ENCODE measurements at places on chromosomes 1 and 21.

DNA sequence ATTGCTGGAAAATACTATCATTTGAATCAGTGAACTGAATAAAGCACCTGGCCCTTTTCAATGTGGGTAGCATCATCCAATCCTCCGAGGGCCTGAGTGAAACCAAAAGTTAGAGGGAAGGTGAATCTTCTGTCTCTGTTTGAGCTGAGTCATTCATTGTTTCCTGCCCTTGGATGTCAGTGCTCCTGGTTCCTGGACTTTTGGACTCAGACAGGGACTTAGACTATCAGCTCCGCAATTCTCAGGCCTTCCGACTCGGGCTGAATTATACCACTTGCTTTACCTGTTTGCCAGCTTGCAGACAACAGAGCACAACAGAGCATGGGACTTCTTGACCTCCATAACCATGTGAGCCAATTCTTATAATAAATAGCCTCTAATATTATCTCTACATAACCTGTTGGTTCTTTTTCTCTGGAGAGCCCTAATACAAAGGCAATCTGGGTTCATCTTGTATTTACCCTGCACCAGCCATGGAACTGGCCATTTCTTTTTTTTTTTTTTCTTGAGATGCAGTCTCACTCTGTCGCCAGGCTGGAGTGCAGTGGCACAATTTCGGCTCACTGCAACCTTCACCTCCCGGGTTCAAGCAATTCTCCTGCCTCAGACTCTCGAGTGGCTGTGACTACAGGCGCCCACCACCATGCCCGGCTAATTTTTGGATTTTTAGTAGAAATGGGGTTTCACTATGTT lies 19.2 kb upstream of the VASH2 start:
- DNase-seq = no peak

DNA sequence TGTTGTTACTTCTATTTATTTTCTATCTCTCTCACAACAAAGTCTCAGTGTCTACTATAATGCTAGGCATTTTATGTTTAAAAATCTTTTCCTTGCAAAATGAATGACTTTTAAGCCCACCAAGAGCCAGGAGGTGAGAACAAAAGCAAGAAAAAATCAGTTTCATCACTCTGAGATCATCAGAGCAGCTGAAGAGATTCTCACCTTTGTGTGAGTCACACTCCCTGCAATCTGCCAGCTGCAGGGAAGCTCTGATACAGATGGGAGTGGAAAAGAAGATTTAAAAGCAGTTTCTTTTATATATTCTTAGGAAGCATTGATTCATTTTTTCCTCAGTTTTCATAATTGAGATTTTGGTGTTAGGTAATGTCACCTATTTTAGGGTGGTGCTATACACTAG lies 107.6 kb downstream of the LHX9 start:
- DNase-seq = no peak

DNA sequence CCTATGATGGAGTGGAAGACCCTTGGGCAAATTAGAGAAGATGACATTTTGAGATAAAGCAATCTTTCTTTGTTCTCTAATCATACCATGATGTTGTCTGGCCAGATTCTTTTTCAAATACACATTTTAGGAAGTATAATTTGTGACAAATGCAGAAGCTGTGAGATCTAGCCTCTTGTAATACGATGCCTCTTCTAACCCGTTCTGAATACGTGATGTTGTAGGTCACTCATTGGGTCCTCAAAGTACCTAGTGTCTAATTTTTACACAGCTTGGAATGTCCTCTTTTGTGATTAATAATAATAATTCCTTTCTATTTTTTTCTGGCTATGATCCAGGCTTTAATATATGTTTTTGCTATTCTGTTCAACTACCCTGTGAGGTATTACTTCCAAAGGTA lies 502.7 kb downstream of the NUF2 start:
- no peak for DNase-seq

DNA sequence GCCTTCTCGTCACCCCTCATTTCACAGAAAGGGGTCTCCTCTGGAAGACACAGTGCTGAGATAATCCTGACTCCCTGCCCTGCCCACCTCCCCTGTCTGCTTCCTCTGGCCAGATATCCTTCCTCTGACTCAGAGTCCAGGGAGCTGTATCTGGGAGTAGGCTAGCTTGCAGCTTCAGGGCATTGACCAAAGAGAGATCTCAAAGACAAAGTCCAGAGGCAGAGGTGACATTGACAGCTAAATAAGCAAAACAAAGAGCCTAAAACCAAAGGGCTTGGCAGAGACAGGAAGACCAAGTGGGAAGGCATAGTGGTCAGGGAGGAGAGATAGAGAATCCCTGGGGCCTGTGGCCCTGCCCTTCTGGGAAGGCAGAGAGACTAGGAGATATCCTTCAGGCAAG lies 64.9 kb downstream of the TNR start:
- no peak for DNase-seq

DNA sequence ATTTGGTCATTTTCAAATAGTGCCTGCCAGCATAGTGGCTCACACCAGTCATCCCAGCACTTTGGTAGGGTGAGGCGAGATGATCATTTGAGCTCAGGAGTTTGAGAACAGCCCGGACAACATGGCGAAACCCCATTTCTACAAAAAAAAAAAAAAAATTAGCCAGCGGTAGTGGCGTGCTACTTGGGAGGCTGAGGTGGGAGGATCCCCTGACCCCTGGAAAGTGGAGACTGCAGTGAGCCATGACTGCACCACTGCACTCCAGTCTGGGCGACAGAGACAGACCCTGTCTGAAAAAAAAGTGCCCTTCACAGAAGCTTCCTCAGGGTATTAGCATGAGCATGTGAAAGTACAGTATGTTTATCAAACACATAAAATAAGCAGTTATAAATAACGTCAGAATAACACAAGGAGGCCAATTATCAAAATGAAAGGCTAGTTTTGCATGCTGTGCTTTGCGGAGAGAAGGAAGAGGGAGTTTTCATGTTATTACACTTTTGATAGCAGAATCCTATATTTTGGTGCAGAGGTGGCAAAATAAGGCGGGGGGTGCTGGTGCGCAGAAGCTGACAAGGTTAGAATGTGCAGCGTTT lies 781 bp upstream of the METTL13 start:
- no peak for DNase-seq

DNA sequence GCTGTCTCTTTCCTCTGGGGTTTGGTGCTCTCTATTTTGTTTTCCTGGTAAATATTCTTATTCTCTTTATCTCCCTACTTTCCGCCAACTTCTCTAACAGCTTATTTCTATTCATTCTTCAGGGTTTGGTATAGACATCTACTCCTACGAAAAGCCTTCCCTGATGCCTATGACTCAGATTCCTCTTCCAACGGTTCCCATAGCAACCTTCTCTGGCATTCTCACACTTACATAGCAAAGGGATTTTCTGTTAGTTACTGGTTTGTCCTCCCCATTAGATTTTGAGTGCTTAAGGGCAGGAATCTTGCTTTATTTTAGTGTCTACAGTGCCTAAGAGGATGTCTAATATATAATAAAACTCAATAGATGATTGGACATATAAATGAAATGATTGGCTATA lies 407.6 kb upstream of the DEPDC1 start:
- no peak for DNase-seq

GRCh38 chr1:40665335-40666171 lies at the start of gene RIMS3:
RIMS3 (minus strand) TSS chr1:40665682; CDS start chr1:40641925, 23,757 bp downstream.
- DNase-seq = peak; percentile 77

DNA sequence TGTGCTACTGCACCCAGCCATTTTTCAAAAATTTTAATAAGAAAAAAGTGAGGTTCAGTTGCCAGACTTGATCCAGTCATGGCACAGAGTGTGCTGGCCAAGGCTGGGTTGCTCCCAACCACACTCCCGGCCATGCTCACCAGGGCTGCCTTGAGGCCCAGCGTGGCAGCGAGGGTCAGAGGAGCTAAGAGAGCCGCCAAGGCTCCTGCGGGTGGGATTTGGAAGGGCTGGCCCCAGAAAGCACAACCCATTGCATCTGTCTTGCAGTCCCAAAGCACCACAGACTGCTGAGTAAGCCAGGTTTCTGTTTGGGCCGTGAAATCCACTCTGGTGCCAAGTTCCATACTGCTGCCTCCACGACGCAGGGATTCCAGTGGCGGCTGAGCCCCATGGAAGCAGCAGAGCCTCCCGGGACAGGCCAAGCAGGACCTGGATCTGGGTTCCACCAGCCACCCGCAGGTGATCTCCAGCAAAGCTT lies 22.6 kb downstream of the ZBTB17 start:
- no peak for DNase-seq
